MM.1S (cell line): ENCODE measurements at places on chromosomes 2 and 18.

GRCh38 chr2:10257500-10258147 is 45.1 kb upstream of the HPCAL1 start:
- no peak for DNase-seq

- no peak for DNase-seq
Observed at GRCh38 chr2:102484310-102485061, 11.5 kb downstream of the SLC9A4 start.

GRCh38 chr2:240760576-240761246 is 59.3 kb downstream of the KIF1A start:
- no peak for DNase-seq

DNA sequence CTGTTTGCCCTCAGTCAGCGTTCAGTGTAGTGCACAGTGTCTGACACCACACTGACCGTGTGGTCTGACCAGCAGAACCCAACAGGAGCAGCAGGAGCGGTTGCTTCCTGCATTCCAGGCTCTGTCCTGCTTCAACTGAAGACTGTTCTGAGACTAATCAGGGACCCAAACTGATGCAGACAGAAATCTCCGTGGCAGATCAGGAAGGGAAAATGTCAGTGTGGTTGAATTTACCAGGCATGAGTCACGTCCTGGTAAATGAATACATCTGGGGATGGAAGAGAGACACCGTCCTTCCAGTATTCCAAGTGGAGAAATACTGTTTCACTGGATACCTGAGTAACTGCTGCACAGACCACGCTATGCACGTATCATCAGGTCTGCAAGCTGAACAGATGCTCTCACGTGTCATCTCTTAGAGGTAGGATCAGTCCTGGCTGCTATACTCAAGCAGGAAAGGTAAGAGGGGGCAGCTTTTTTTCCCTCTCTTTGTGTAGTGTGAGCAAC is 223.6 kb upstream of the EPAS1 start:
- DNase-seq: no peak
